HFFc6 (cell line): ENCODE measurements at places on chromosomes 11 and 22. TPM values are rescaled to one million over a fixed set of nuclear protein-coding genes. Genes with fewer than 3 reads are reported as not detected.

DNA sequence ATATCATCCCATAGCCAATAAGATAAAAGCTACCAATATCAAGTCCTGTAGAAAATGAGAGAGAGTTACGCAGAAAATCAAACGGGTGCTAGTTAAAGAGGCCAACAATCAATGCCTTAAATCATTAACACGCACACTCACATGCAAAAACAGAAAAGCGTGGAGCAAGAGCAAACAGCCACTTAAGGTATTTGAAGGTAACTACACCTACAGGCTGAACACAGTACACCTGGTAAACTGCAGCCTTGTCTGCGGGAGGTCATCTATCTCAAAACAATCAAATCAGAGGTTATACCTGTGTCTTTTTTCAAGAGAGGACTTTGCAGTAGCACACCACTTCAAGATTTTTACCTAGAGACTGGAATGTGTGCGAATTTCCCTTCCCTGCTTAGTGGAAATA is 23.6 kb downstream of the SLC35F2 start:
- DNase-seq = no peak

DNA sequence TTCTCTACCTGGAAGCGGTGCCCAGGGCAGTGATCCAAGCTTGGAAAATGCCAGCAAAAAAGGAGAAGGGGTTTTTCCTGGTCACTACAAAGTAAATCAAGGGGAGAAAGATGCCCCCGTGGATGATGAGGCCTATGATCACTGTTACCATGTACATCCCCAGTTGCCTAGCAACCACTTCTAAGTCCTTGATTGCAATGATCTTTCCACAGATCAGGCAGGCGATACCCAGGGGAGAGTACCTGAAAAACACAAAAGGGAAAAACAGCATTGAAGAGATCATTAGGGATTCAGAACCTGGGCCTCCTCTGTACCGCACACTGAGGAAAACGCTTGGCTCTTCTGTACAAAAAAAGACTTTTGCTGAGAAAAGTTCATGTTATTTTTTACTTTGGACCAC is 127.1 kb downstream of the SLC1A2 start:
- no peak for DNase-seq

DNA sequence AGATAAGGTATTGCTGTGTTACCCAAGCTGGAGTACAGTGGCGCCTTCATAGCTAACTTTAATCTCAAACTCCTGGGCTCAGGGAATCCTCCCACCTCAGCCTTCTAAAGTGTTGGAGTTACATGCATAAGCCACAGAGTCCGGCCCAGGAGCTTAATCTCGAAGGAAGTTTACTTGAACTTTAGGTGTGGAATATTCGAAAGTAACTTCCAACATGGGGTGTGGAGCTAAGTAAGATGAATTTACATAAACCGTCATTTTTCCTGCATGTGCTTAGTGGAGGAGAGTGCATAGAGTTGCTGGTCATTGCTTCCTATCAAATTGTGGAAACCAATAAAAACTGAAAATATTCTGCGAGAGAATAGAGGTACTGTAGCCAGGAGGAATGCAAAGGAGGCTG is 1.5 kb downstream of the ATG13 start:
- no peak for DNase-seq

GRCh38 chr11:79369055-79369454 is 71.8 kb downstream of the TENM4 start:
- DNase-seq = no peak

Gene FAM83F
- not detected in 3 replicates for total RNA-seq

Gene FDX1
- total RNA-seq = 7.3 to 9.9 TPM (median 8.4 TPM) in 3 replicates

Gene ZP1
- total RNA-seq = 0.13 to 0.31 TPM in 2 of 3 replicates, not detected in the other

DNA sequence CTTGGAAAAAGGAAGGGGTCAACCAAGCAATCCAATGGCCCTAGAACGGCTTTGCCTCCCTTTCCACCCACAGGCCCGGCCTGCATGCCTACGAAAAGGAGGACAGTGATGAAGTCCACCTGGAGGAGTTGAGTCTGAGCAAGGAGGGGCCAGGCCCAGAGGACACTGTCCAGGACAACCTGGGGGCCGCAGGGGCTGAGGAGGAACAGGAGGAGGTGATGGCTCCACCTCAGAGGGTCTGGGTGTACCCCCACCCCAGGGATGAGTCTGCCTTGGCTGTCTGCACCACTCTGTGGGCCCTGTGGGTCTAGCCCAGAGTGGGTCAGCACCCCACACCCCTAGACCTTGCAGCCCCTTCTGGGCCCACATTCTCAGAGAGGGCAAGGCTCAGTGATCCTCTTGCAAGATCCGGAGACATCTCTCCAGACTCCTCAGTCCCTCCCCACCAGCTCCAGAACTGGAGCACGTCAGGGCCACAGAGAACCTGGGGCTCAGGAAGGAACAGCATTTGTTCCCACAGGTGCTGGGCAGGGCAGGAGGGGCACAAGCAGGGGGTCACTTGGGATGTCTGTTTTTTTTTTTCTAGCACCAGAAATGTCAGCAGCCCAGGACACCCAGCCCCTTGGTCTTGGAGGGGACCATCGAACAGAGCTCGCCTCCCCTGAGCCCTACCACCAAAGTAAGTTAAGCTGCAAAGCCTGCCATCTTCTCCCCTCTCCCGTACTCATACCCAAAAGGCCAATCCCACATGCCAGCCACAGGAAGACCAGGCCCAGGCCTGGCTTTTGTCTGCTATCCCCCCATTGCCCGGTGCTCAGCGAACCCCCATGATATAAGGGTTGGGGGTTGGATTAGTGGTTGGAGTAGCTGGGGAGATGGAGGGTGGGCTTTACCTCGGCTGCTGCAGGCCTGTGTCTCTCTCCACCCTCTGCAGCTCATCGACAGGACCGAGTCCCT is 8.1 kb downstream of the PRR33 start:
- no peak for DNase-seq

Gene P4HA3
- 0.94 and 2.6 TPM in 2 replicates for total RNA-seq

GRCh38 chr11:110338684-110339083 is 42.3 kb upstream of the RDX start:
- no peak for DNase-seq

Gene ARHGAP8
- not detected in 3 replicates for total RNA-seq

DNA sequence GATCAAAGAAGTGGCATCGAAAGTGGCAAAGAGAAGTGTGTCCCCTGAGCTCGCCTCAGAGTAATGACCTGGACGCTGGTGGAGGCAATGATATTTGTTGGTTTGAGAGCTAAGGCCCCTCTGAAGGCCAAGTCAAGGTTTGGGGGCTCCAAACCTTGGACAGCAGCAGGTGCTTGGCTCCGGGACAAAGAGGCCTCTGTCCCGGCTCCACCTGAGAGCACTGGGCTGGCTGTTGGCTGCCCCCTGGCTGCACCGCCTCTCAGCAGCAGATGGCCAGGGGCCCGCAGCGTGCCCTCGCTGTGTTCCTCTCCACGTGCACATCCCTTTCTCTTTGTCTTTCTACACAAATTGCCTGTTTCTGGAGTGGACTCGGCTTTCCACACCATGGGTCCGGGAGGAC is 301.3 kb downstream of the NTM start:
- no peak for DNase-seq

- DNase-seq = peak; percentile 36
These were observed 13.2 kb downstream of the OTUB1 start for GRCh38 chr11:63999349-64000025.

DNA sequence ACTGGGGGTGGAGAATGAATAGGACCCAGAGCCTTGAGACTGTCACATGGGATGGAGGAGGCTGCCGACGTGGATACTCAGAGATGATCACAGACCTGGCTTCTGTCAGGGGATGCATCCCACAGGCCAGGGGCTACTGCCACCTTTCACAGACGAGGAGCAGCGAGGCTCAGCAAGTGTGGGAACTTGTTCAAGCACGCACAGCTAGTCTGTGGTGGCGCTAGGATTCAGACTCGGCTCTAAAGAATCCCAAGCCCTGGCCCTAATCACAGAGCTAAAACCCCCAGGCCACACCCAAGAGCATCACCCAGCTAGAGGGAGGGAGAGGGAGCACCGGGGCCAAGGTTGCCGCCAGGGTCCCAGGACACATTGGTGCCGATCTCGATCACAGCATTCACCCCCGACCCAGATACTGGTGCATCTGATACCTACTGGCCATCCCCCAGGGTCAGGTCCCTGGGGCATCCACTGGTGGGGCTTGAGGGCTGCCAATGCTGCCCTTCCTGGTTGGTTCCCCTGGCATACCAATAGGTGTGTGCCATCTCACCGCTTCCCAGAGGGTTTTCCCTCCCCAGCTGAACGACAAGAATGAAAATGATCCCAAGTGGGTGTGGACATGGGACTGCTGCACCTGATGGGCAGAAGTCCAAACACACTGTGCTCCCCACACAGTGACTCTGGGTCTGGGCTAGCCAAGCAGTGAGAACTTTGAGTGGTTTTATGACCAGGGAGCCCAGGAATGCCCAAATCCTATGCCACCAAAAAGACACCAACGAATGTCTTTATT is 6.2 kb downstream of the CHST1 start:
- DNase-seq = no peak

DNA sequence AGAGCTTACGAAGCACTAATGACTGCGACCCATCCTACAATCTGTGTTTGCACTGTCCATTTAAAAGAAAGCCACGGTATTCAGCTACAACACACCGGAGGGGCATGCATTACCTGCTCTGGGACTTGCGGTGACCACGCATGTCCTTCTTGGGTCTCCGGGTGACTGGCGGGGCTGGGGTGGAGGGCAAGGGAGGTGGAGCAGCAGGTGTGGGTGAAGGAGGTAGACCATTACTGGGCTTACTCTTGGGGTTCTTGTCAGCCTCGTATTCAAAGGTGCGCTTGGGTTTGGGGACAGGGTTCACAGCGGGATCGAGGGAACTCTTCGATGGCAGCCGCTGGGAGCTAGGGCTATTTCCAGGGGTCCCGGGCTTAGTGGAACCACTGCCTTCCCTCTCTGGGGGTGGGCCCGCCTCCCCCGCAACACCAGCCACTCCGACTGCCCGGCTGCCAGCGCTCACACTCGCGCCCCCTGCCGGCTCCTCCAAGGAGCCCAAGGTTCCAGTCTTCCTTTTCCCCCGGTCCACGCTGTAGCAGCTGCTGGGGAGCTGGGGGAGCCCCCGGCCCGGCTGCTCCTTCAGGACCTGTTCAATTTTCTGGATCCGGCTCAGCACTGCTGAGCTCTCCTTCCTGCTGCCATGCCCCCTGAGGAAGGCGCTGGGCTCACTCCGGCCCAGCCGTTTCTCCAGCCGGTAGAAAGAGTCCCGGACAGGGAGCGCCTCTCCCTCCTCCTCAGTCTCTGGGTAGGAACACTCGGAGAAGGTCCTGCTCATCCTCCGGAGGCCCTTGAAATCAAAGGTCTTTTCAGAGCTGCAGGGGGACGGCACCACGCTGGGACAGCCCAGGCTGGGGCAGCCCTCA is 47.5 kb downstream of the RPL27A start:
- DNase-seq = no peak

DNA sequence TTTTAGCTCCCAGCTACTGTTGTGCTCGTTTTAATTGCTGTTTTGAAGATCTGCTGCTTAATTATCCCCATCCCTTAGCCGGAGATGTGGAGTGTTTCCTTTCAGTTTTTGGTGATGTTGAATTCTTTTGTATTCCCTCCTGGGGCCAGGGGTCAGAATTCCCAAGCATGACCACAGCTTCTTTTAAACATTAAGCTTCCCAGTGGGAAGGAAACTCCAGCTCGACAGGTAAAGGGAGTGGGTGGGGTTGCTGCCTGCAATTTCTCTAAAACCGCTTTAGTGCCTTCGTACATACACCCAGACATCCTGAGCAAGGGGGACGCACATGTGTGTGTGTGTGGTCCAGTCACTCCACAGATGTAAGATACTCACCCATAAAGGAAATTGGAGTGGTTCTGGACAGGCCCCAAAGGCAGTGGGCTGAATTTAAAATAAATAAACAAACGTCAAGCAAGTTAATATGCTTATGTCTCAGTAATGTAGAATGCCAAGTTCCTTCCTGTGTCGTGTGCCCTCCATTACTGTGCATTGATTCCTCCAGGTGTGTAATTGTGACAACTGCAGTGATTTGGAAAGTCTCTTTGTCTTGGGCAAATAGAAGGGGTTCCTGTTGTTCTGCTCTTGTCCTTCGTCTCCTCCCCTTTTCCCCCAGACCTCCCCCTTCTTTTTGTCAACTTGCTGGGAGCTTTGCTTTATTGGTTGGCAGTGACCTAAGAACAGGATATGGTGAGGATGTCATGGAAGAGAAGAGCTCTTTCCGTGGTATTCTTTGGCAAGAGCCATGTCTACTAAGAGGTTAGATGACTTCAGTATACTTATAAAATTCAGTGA is 19.2 kb upstream of the ADSL start:
- no peak for DNase-seq

Gene DBX1
- total RNA-seq = not detected in 3 replicates

Gene KDM4D
- 0.47 and 0.80 TPM in 2 replicates for total RNA-seq

Gene RTL10
- 18.8 to 21.0 TPM (median 19.6 TPM) in 3 replicates for total RNA-seq

GRCh38 chr11:116927163-116927974 is 89.9 kb upstream of the APOA1 start:
- DNase-seq = no peak

DNA sequence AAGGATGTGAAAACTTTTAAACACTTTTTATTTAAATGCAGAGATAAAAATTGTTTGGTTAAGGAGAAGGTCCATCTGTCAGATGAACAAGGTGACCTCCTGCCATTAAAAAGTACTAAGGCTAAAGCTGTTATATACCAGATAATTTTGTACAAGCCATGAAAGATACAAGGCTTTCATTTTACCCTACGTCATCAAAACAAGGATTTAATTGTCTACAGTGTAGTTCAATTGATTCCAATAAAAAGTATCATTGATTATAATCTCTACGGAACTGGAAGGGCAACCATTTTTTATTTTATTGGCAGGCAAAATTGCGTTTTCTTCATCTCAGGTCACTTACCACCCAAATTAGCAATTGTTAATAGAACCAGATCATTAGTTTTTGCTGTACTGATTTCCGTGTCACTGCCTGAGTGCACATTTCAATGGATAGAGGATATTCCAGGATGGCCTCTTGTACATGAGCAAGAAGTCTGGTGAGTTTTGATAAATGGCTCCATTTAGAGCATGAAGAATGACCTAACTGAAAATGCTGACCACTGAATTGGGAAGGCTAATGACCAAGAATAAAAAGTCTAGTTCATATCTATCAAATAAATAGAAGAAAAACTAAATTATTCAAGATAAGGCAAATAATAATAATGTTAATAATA is 564.9 kb downstream of the JRKL start:
- DNase-seq = no peak

- no peak for DNase-seq
These were observed 211.9 kb downstream of the BLID start for GRCh38 chr11:121904148-121904547.

GRCh38 chr22:25380122-25380747 is 160.8 kb downstream of the CRYBB2 start:
- no peak for DNase-seq

DNA sequence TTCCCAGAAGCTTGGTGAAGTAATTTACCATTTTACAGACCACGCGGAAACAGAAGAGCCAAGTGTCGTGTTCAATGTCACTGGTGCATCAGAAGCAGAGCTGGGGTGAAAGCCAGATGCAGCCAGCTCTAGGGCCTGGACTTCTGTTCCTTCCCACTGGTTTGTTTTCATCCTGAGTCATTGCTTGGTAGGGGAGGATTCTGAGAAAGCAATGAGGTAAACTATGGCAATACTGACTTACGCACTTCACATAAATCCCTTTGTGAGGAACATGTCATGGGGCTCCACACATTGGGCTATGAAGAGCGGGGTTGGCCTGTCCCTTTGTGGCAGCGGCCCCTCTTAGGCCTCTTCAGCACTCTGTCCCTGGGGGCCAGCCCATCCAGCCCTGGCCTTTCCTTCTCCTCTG is 52.4 kb upstream of the RBFOX2 start:
- peak; percentile 60 for DNase-seq

Gene RIC3
- total RNA-seq = not detected in 3 replicates

Gene TBC1D10A
- total RNA-seq = 15.8 to 21.8 TPM (median 16.7 TPM) in 3 replicates

- DNase-seq = no peak
These were observed 2.6 kb downstream of the ESAM start for GRCh38 chr11:124759266-124760204.

GRCh38 chr11:1532606-1533341 is 39.3 kb downstream of the DUSP8 start:
- DNase-seq = no peak
